Astrocyte (in vitro differentiated cells and primary cell): ENCODE measurements at places on chromosomes 2 and 18. TPM values are rescaled to one million over a fixed set of nuclear protein-coding genes. Genes with fewer than 3 reads are reported as not detected.

POTEI gene
- total RNA-seq = 0.32 and 0.50 TPM in 2 replicates

DNA sequence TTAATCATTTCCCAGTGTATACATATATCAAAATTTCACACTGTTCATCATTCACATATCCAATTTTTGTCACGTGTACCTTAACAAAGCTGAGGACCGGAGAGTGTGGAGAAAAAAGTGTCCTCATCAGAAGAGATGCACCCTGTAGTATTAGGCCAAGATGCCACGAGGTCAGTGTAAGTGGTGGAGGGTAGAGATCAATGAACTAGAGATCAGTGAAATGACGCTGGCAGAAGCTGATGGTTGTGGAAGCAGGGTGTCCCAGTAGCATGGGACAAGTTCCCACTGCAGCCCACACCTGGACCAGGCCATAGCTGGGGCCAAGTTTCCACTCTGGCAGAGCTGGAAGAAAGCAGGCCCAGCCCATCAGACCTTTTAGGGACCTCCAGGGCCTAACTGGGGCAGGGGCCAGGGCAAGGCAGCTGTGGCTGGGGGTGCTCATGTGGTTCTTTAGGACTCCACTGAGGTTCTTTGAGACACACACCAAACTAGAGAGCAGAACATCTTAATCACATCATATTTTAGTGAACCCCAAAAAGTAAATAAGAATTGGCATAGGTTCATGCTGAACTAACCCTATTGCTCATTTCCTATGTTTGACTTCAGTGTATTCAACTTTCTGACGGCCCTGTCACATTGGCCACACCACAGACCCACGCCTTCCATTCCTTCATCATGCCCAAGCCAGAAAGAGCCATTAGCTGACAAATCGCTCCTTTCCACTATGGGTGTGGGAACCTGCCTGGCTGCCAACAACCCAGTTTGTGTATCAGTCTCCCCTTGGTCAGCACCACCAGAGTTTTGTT, 21.6 kb upstream of the GPR55 start:
- DNase-seq = no peak

MYOM1 gene
- 0.57 and 0.94 TPM in 2 replicates for total RNA-seq

- DNase-seq = peak; percentile 22
Observed at GRCh38 chr18:34913837-34914661, 127.2 kb upstream of the MAPRE2 start.

DNA sequence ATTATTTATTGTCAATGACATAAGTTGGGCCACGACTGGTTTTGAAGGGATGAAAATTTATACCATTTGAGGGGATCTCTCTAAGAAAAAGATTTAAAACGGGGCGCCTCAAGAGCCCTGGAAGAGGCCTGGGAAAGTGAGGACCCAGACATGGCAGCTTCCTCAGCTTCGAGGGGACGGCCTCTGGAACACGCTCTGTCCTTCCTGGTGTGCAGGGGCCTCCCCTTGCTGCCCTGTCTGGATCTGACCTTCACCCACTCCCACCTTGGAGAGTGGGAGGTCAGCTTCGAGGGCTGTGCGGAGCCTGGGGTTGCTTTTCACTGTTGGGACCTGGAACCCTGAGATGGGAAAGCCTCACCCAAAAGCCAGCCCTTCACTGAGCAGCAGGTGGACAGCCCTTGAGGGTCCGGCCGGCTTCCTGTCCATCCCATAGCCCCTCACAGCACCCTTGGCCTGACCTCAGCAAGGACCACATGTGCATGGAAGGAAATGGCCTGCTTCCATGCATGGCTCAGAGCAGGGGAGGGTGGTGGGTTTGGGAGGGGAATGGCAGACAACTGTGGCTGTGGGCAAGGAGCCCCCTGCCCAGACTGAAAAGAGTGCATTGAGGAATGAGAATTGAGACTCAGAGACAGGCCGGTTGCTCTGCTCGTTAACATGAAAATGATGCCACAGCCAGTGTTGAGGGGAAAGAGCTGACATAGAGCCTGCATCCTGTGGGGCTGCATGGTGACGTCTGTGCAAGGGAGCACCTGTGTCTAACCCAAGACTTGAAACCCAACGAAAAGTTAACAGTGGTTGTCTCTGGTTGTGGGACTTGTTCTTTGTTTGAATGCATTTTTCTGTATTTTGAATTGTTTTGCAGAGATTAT, 16.3 kb downstream of the FBLN7 start:
- no peak for DNase-seq

DNA sequence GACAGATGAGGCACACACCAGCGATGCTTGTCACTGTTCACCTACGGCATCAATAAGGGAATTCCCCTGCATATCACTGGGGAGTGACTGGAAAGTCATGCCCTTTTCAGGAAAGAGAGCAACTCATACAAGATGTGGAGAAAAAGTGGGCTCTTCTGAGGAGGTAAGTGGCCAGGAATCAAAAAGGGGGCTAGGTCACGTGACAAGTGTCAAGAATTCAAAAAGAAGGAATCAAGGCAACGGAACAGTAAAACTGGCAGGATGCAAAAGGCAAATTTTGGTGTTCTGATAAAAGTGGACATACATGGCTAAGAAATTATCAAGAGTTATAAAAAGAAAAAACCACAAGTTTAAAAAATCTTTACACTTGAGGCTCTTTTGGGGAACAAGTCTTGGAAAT, 190.7 kb upstream of the ACAA2 start:
- no peak for DNase-seq

GRCh38 chr18:4839639-4840038, 357.4 kb downstream of the AKAIN1 start:
- no peak for DNase-seq

CD207 gene
- total RNA-seq = not detected in 2 replicates

GKN2 gene
- total RNA-seq = not detected in 2 replicates

DNA sequence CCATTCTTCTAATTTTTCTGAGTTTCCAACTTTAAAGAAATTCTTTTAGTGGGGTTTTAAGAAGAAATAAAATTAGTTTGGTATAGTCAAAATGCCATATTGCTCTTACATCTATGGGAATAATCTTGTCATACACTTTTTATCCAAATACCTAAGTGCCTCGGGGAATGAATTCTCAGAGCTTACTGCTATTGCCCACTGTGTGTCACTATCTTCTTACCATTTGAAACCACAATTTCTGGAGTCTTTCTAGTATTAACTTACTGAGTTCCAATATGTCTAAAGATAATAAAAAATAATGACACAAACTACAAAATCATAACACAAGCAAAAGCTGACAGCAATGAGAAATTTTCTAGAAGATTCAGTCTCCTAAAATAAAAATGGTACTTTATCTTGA, 23.7 kb upstream of the DNAH6 start:
- DNase-seq = no peak

- DNase-seq = no peak
Observed at GRCh38 chr2:148696985-148697384, 52.4 kb downstream of the EPC2 start.

GREB1L gene
- 4.3 and 16.2 TPM in 2 replicates for total RNA-seq

DNA sequence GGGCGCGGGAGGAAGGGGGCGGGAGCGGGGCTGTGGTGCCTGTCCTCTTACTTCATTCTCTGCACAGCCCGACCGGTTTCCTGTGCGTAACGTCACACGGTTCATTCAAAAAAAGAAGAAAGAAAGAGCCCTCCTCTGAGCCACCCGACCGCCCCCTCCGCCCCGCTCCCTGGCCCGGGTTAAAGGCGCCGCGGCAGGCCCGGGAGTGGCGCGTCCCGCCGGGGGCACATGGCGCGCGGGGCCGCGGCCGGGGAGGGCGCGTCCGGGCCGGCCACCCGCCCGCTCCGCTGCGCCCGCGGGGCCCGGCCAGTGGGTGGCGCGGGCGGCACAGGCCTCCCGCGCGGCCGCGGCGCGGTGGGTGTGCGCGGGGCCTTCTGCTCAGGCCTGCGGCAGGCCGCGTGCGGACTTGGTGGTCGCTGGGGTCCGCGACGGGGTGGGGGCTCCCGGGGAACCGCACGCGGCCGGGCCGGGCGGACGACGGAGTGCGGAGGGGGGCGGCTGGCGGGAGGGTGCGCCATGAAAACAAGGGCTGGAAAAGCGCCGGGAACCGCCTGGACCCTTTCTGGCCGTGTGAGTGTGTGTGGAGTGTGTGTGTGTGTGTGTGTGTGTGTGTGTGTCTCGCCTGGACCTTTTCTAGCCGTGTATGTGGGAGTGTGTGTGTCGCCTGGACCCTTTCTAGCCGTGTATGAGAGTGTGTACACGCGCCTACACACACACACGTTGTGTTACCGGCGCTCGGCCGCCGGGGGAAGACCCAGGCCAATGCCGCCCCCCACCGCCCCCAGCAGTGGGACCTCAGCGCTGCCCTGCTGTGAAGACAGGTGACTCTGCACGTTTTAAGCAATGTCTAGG, 780 bp upstream of the BCL2 start:
- DNase-seq = peak; percentile 69

DNA sequence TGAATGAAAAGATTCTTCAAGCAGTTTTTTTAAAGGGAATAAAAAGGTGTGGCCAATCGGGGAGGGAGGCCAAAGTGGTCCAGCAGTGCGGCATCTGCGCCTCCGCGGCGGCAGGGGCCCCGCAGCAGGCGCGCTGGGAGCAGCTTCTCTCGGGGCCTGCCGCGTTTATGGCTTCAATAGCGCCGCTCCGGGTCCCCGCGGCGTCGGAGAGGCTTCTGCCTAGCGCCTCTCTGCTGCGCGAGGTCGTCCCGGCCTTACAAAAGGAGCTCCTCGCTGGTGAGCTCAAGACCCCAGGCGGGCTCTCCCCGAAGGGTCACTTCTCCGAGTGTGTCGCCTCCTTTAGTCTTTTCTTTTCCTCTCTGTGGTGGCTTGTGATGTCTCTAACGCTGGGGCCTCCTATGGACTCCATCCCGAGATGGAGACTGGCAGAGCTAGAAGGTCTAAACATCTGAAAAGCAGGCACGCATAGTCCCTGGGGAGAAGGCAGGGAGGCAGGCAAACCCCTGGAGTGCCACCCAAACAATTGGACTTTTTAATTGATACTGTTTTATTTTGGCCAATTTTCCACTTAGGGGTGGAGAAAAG, 67.1 kb downstream of the SUMO1 start:
- no peak for DNase-seq

GRCh38 chr2:209451209-209451834, 27.5 kb downstream of the MAP2 start:
- no peak for DNase-seq

GRCh38 chr2:165277295-165277694, 38.1 kb downstream of the SCN2A start:
- DNase-seq = peak; percentile 51

DNA sequence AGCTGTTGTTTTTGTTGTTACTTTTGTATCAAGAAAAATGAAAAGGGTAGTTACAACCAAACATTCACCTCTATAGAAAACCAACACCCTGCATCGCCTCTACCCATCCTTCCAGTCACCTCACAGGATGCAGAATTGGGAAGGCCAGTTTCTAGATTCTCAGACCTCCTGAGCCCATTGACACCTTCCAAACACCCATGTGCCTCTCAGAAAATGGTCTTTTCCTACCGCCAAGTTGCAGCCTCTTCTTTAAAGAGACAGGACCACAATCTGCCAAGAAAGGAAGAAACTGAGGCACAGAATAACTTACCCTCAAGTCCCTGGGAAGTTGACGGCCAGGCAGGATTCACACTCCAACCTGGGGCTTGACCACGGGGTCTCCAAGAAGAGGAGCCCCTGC, 101.4 kb downstream of the TNS1 start:
- DNase-seq = no peak

- no peak for DNase-seq
Observed at GRCh38 chr2:96934831-96935540, 51.4 kb downstream of the FAM178B start.

TRIM54 gene
- not detected in 2 replicates for total RNA-seq

DNA sequence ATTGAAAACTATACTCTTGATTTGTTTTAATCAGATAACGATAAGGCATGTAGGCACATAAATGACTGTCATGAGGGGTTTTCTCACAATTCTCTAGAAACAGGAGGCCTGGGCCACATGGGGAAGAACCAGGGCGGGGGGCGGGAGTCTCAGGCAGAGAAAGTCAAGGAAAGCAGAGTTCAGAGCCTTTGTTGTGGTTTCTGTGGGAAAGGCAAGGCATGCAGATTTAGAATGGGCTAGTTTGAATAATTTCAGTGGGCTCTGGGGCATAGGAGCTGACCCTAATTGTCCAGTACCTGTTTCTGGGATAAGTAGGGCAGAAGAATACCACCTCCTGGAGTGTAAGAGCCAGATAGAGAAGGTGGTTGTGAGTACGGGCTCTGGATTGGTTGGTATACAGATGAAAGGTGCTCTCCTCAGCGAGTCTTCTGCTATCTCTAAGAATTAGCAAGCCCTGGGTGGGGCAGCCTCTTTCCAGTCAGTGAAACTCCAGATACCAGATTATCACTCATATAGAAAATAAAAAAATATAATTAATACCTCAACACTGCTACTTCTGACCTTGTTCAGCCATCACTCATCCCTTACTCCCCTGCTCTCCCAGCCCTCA, 41.5 kb upstream of the CYRIA start:
- DNase-seq = no peak

GRCh38 chr2:106719222-106719621, 166.7 kb downstream of the ST6GAL2 start:
- DNase-seq = no peak

ROCK1 gene
- 57.0 and 57.8 TPM in 2 replicates for total RNA-seq

GRCh38 chr2:47531378-47532042, 128.6 kb downstream of the MSH2 start:
- DNase-seq = no peak

DNA sequence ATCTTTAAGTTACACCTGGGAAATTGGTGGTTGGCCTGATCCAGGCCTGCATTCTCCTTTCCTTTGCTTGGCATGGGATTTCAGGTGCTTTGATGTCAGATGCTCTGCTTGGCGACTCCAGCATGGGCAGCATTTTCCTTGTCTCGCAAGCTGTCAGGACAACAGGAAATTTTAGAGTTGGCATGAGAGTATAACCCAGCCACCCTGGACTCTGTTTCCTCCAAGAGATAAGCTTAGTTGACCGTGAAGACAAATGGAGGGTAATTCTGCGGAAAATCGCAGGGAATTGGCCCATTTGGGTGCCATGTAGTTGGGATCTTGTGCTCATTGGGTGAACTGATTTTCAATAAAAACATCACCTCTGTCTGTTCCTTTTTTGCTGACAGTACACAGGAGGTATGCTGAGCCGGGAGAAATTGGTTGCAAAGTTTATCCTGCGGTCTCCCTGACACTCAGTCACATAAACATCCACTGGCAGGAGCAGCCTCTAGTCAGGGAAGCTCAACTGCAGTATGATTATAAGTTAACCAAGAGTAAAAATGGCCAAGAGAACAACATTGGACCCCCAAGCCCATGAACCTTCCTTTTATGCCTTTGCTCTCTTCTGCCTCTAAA, 409.9 kb downstream of the SETBP1 start:
- no peak for DNase-seq

- no peak for DNase-seq
Observed at GRCh38 chr18:76252139-76252538, 242.9 kb downstream of the ZNF516 start.

ZNF514 gene
- total RNA-seq = 7.9 and 8.1 TPM in 2 replicates

MTCL1 gene
- 48.6 and 59.3 TPM in 2 replicates for total RNA-seq

DNA sequence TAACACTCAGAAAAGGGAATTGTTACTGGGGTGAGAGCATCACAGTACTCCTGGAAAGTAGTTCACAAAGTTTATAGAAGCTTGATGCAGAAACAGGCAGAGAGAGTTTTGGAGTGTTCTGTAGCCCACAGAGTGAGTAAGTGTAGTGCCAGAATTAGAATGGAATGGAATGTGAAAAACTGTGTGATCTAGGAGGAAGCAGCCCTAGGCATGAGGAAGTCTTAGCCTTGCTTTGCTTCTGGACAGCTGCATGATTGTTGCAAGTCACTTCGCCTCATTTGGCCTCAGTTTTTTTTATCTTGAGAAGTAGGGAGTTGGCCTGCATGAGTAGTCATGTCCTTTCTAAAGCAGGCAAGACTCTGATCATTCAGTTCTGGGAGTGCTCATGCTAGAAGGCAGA, 10.9 kb downstream of the SERPINB12 start:
- DNase-seq = peak; percentile 60

TDRD15 gene
- total RNA-seq = not detected in 2 replicates
